ENCODE measurements at places on chromosomes 3 and 15.

GRCh38 chr3:82875401-82875800 is 1114.0 kb upstream of the GBE1 start:
- no peak for DNase-seq

GRCh38 chr3:77188210-77188609 is 148.3 kb downstream of the ROBO2 start:
- DNase-seq = no peak

GRCh38 chr3:45425237-45425933 is 37.0 kb downstream of the LARS2 start:
- no peak for DNase-seq

DNA sequence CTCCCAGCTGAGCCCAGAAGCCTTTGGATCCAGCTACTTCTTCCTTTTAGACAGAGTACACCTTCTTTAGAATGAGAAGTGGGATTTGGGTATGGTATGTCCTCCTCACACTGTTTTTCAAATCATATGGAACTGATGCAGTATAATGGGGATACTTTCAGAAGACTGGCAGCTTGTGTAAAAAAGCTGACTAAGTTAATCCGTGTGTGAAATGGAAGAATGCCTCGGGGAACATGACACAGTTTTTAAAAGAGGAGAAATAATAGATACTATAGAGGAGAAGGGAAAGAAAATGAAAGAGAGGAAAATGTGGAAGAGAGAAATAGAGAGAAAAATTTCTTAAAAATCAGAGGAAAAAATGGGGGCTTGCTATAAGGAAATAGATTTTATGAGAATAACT is 47.7 kb downstream of the TUSC7 start:
- DNase-seq = no peak

DNA sequence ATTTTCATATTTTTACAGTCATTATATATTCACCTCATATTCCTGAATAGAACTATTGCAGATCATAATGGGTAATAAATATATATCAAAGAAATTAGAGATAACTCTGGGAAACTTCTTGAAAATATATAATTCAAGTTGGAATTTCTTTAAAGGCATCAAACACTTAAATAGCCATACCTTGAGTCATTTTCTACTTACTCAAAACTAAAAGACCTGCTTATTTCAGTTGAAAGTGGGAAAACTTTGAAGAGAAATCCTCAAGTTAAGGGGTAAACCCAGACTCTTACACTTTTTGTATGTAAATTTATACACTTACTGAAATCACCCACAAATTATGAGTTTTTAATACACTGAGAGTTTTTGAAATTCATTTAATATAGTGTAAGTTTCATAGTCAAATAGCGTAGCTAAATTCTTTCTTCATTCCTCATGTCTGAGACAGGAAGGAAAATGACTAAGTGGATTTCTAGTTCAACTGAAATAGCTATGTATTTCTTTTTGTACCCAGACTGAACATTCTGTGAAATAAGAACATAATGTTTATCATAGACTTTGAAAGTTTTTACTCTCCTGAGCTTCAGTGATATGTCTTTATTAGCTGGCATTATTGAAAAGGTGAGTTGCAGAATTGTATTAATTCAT is 4.6 kb upstream of the ALCAM start:
- no peak for DNase-seq

- no peak for DNase-seq
Observed at GRCh38 chr3:4995500-4996053, 16.3 kb downstream of the BHLHE40 start.

GRCh38 chr3:170226426-170226960 is 4.3 kb downstream of the PRKCI start:
- DNase-seq = no peak

DNA sequence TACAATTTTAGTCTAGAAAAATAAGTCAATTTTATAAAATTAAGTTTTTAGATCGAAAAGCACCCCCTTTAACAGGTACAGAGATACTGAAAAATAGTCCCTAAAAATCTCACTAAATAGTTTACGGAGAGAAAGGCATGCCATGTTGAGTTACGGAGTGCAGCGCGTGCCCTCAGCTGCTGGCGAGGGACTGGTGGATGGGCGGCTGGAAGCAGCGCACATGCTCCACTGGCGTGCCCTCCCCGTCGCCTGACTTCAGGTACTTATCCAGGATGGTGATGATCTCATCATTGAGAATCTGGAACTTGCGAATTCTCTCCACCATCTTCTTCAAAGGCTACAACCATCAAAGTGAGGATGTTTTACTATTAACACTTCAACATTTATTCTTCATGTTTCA is 31.4 kb downstream of the NIPA2 start:
- no peak for DNase-seq

GRCh38 chr3:149590691-149591441 is 67.0 kb downstream of the WWTR1 start:
- no peak for DNase-seq

DNA sequence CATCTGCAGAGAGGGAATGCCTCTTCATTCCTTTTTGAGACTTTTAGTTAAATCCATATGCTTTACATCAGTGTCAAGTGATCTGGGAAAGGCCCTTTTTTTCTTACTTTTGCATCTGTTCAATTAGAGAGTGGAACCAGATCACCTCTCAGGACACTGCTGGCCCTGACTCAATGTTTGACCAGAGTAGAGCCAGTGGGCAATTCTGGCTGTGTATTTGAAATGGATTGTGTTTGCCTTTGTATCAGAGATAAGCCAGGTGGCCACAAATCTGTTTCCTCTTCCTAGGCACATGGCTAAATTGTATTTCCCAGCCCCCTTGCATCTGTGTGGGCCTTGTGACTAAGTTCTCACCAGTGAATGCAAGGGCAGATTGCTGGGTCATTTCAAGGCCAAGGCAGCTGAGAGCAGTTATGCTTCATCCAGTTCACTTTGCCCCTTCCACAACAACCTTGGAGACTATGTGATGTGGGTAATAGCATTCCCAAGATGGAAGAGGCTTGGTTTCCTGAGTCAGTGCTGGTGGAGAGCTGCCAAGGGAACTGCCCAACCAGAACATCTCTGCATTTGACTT is 75.6 kb upstream of the CACNA2D3 start:
- DNase-seq = no peak

- no peak for DNase-seq
Observed at GRCh38 chr15:77860071-77860691, 217.3 kb downstream of the TBC1D2B start.

DNA sequence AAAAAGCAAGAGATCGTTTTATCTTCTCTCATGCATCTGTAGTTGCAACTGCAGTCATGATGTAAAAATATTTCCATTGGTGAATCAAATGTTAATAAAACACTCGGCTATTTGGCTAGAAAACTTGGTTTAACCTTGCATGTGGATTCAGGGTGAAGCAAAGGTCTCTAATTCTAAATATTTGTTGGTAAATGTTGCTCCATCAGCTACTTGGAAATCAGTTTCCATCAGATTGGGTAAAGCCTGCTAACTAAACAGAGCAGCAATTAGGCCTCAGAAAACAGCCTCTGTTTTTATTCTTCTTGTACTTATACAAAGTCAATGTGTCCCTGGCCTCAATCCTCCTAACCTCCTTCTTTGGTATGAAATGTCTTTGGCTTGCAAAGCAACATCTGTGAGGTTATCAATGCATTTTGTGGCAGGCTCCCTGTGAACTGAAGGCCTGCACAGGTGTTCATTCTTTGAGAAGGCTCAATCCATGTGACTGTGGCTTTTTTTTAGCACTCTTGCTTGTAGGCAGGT is 312.3 kb downstream of the WDR72 start:
- no peak for DNase-seq

- DNase-seq = no peak
Observed at GRCh38 chr3:60246361-60246760, 1004.9 kb downstream of the FHIT start.

- DNase-seq = no peak
Observed at GRCh38 chr15:57306944-57307411, 69.3 kb upstream of the CGNL1 start.

DNA sequence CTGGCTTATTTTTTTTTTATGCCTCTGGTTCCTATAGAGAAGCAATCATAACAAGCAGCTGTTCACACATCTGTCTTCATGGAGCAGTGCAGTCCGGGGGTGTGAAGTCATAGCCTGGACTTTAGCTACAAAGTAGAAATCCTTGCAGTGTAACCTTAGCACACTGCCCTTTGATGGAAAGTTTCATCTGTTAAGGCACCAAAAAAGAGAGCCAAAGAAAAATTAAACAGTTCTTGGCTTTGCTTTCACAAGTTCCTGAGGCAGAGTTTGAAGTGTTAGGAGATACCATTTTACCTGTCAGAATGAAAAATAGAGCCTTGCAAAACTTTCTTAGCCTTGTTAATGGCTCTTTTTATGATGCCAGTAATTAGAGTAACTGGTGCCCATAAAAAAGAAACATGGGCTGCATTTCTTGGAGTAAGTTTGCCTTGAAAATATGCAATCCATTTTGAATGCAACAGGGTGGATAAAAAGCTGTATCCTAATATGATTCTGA is 84.1 kb downstream of the PIK3R4 start:
- peak; percentile 80 for DNase-seq

GRCh38 chr15:68205558-68205944 is 419 bp upstream of the CALML4 start:
- no peak for DNase-seq

- no peak for DNase-seq
Observed at GRCh38 chr3:187445356-187445755, 77.2 kb downstream of the RTP4 start.

DNA sequence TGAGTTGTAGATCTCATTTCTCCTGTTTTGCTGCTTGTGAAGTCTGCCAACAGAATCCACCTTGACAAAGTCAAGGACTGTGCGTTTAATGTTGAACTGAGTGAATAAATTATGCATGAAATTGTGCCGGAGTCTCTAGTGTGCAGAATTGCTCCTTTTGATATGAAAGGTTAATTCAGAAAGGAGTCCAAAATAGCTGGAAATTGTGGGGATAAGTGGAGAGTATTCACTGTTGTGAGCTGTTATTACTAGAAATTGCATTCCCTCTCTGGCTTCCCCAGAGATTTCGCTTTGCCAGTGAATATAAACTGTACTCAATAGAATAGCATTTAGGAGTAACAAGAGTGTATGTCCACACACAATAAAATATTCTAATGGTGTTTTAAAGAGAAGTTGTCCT is 43.1 kb downstream of the SAMMSON start:
- no peak for DNase-seq

DNA sequence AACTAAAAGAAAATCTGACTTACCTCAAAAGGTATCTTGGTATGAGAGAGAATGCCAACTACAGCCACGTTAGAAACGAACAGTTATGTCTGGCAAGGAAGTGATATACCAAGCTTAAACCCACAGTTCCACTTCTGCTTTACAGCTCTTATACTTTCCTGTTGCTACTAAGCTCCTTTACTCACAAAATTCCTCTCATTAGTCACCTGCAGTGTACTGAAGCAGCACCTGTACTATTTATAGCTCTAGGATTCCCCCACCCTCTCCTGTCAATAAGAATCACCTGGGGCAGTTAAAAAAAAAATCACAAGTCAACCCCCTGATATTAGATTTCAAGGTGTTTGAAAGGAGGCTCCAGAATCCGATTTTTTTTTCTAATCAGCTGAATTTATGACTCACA is 2.9 kb upstream of the TMEM266 start:
- no peak for DNase-seq

DNA sequence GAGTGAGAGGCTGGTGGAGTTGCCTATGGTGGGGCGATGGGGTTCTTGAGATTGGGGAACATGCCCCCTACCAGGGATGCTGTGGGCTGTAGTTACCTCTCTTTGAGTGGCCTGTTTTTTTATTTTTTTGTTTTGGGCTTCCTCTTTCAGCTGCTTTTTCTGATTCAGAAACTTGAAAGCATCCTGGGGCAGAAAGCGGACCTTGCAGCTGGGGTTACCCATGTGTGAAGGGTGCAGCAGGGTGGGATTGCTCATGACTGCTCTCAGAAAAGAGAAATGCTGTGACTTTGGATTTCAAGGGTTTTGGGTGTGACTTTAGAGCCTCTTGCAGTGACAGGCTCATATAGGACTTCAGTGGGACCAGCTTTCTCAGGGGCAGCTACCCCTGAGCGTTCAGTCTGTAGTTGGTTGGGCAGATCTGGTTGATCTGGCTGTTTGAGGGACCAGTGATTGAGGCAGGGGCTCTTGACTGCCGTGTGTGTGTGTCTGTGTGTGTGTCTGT is 1.8 kb downstream of the LIMD1 start:
- no peak for DNase-seq

DNA sequence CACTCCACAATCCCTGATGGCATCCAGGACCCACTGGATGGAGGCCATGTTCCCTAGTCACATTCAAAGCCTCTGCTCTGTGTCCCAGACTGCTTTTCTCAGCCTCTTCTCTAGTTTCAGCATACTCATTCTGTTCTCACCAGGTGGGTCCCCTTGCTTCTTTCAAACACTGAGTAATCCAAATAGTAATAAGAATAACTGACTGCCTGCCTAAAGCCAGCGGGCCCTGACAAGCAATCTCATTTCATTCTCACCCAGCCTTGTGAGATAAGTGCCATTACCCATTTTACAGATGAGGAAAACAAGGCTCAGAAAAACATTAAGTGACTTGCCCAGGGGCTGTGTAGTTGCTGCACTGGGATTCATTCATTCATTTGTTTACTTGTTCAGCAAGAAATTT is 25.4 kb downstream of the MAPKAPK3 start:
- no peak for DNase-seq

- no peak for DNase-seq
Observed at GRCh38 chr15:26805470-26805869, 32.6 kb upstream of the GABRB3 start.

GRCh38 chr3:158333736-158334135 is 223.8 kb downstream of the RSRC1 start:
- DNase-seq = no peak

- no peak for DNase-seq
Observed at GRCh38 chr3:112633191-112633590, 7.8 kb downstream of the CCDC80 start.

- DNase-seq = no peak
Observed at GRCh38 chr3:160232014-160232413, 6.8 kb downstream of the C3orf80 start.

GRCh38 chr15:60525341-60526039 is 46.5 kb upstream of the ICE2 start:
- no peak for DNase-seq

DNA sequence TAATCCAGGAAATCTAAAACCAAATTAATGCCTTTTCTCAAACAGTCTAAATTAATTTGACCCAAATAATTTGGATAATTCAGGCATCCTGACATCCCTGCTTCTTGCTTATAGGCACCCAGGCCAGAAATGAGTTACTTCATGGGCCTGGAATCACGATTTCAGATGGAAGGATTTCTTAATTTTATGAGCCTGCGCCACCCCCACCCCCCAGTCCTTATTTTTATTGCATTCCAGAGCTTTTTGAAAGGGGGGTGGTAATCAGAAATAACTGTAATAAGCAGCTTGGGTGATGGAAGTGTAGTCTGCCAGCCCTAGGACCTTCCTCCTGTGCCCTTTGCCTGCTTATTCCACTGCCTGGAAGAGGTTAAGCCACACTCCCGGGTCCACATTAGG is 1.3 kb downstream of the AP2M1 start:
- no peak for DNase-seq

GRCh38 chr3:8968375-8968882 is 5.2 kb upstream of the RAD18 start:
- DNase-seq = no peak
